H4 (cell line): ENCODE measurements at places on chromosomes 12 and 14. TPM values are rescaled to one million over a fixed set of nuclear protein-coding genes. Genes with fewer than 3 reads are reported as not detected.

DNA sequence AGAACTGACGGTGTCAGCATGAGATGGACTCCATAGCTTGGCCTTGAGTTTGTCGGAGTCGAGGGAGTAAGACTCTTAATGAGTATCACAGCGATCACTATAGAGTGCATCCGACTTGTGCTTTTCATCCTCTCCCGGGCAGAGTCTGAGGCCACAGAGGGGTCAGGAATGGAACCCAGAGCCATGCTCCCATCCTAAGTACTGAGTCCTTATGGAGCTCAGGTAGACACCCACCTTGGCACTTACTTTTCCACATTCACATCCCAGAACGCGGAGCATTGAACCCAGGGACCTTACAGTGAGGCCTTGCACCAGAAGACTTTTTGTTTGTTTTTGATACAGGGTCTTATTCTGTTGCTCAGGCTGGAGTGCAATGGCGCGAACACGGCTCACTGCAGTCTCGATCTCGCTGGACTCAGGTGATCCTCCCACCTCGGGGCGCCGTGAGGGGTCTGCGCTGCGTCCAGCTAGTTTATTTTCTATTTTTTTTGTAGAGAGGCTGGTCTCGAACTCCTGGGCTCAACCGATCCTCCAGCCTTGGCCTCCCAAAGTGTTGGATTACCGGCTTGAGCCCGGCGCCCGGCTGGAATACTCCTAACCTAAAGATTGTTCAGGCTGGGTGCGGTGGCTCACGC, 719 bp upstream of the SRSF9 start:
- no peak for DNase-seq

- no peak for DNase-seq
Measured at GRCh38 chr14:56821177-56821576, 10.9 kb upstream of the OTX2 start.

DNA sequence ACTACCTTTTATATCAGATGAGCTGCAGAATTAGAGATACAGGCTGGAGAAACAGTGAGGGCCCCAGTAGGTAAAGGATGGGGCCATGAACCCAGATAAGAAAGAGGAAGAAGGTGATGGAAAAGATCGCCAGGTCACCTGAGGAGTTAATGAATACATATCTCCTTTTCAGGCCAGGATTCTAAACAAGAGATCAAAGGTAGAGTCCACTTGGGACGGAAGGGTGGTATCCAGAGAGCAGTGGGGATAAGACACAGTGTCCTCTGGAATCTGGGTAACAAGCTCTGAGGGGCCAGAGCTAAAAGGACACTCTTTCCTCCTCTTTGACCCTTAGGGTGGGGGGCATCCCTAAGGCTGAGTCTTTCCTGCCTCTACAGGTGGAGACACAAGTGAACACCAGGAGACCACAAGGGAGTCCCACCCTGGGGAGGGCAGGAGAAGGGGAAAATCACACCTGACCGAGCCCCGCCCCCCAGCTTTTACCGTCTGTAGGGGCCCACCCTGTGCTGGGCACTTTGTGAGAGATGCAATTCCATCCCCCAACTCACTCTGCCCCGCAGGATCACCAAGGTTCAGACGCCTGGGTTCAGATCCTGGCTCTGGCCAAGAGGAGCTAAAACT, 27.3 kb downstream of the SERPINA1 start:
- DNase-seq: no peak

GRCh38 chr14:104698688-104699425, 9.4 kb downstream of the INF2 start:
- DNase-seq: no peak

- DNase-seq: no peak
Measured at GRCh38 chr14:32428875-32429274, 99.8 kb downstream of the AKAP6 start.

GRCh38 chr14:34956931-34957330, 25.9 kb upstream of the SRP54 start:
- no peak for DNase-seq

CDK2 gene
- total RNA-seq: 66.3 and 67.3 TPM in 2 replicates

C12orf60 gene
- 1.2 and 2.8 TPM in 2 replicates for total RNA-seq

KRT82 gene
- not detected in 2 replicates for total RNA-seq
